ENCODE measurements at places on chromosomes 2 and 18. TPM values are rescaled to one million over a fixed set of nuclear protein-coding genes. Genes with fewer than 3 reads are reported as not detected.

DNA sequence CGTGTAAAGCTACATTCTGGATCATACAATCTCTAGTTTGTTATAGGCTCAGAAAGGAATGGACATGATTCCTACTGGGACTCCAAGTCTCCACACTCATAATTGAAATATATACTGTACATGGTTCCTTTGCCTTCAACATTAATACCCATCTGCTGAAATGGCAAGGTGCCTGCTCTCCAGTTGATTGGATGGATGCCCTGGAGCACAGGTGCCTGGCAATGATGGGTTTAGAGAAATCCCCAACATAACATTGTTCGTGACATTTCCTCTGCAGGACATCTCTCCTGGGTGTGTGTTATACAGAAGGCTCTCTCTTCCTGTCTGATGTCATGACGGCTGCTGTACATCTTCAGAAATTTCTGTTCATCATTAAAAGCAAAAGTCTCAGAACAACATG lies 449.7 kb upstream of the CWC22 start:
- no peak for DNase-seq

DNA sequence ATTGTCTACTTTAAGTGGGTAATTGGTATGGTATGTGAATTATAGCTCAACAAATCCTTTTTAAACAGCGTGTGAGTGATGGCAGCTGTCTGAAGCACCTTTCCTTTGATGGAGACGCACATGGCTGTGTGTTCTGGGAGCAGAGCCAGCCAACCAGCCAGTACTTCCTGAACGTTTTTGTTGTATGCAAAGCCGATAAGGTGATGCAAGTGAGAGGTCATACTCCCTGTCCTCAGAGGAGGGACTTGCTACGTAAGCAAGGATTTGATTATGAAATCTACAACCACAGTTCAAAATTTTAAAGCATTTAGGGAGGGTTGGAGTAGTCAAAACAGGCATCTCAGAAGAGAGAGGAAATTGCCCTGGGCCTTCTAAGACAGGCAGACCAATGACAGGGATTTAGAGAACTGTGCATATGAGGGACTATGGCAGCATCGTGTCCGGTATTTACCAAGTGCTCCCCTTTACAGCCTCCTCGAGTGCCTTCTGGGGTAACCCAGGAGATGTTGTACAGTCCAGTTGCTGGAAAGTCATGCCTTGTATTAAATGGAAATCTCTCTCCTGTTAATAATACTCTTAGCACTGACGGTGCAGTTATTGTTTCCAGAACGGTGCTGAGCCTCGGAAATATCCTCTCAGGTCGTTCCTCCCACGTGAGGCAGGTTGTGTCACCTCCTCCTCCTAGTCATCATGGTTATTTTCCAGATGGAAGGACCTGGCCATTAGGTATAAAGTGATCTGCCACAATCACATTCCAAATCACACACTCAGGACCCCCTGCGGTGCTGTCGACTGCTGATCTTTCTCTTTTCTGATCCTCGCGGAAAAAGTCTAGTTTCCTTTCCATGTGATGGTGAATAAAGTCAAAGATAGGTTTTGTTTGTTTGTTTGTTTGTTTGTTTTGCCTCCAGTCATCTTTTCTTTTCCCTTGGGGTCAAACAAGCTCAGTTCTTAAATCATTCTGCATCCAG lies 28.4 kb downstream of the ARHGEF4 start:
- DNase-seq = no peak

DNA sequence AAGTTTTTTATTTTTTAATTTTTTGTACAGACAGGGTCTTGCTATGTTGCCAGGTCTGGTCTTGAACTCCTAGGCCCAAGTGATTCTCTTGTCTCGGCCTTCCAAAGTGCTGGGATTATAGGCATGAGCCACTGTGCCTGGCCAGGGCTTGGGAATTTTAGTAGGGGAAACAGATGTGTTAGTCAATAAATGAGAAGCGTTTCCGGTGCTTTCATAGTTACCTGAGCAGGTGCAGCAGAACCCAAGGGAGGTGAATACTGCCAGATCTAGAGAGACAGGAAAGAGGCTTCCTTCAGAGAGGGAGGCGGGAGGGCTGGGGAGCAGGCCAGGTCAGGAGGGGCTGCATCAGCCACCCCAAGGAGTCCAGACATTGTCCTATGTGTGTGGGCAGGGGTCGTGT lies 30.5 kb upstream of the IMPA2 start:
- no peak for DNase-seq

Gene HOXD3
- total RNA-seq = 11.8 TPM

- DNase-seq = peak; percentile 98
Measured at GRCh38 chr2:127083819-127084503, 23.0 kb downstream of the BIN1 start.

Measured in vagina (tissue), 2 donors.